ENCODE measurements at places on chromosomes 1 and 21.

GRCh38 chr1:10340930-10341590, 57.8 kb upstream of the PGD start:
- DNase-seq = no peak

GRCh38 chr1:6365047-6365446, 28.5 kb downstream of the ACOT7 start:
- DNase-seq = peak; percentile 74

- DNase-seq = no peak
Measured at GRCh38 chr1:61604261-61604660, 120.7 kb downstream of the TM2D1 start.

DNA sequence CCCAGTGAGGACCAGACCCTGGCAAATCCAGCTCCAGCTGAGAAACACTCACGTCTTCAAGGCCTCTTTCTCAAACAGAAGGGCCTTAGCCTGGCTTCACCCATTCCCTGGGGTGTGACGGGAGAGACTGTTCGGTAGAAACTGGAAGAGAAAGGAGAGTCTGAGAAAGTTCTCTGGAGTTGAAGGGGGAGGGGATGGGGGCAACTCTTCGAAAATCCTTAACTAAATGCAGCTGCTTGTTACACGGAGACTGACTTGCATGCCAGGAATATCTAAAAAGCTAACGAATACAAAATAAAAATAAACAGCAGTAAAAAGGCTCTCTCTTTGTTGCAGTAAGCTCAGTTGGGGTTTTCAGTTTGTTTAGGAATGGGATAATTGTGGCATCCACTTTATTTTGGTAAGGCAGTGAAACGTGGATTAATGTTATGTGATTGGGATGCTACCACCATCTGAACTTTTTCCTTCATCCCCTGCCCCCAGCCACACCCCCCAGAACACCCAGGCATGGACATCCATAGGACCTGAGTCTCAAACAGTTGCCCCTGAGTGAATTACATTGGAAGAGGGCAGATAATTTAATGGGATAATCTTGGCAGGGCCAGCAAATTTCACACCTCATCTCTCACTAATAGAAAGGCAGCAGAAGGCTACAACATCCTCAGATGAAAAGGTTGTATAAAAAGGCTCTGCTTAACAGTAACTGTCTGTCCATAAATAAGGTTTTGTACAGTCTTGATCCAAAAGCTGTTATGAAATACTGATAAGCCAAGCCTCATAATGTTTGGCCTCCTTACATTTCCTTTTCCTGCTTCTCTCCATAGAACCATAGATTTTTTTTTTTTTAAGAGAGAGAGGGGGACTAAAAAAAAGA, 5.8 kb downstream of the ROR1 start:
- peak; percentile 38 for DNase-seq

- peak; percentile 72 for DNase-seq
Measured at GRCh38 chr1:110312188-110313121, 26.7 kb upstream of the RBM15 start.
